ENCODE measurements at places on chromosomes 3 and 15.

DNA sequence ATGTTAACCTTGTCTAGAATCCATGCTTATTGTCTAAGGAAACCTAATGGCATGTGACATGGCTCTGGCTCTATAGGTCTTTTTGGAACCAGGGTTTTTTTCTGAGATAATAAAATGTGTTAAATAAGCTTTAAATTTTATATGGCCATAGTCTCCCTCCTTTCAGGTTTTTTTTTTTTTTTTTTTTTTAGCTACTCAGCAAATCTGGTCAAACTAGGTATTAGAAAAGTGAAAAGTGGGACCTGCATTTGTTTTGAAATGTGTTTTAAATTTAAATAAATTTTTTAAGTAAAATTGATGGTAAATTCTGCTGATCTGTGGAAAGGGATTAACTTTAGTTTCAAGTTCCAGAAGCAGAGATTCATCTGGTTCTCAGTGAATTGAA, 52.1 kb upstream of the NANOGP8 start:
- DNase-seq: no peak

DNA sequence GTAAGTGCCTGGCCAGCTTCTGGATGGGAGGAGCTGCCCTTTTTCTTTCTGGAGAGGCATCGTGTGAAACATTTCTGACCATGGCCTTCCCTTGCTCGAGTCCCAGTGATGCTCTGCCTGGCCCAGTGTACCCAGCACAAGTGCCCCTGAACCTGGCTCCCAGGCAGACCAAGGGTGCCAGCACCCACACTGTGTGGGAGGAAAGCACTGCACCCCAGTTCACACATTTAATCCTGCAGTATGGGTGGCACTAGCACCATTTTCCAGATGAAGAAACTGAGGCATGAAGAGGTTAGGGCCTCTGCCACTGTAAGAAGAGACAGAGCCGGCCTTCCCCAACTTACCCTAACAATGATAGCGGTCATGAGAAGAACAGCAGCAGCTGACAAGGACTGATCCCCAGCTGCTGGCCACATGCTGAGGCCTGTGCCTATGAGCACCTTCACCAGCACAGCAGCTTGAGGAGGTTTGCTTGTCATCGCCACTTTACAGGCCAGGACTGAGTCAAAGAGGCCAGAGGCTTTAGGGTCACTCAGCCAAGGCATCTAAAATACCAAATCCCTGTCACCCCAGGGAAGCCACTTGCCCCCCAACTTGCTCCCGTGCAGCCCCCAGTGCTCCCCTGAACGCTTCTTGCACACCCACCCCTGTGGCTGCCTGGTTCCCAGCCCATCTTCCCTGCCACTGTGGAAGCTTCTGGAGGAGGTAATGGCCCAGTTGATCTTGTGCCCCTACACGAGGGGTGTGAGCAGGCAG, 15.0 kb downstream of the PRR23E start:
- DNase-seq: no peak

DNA sequence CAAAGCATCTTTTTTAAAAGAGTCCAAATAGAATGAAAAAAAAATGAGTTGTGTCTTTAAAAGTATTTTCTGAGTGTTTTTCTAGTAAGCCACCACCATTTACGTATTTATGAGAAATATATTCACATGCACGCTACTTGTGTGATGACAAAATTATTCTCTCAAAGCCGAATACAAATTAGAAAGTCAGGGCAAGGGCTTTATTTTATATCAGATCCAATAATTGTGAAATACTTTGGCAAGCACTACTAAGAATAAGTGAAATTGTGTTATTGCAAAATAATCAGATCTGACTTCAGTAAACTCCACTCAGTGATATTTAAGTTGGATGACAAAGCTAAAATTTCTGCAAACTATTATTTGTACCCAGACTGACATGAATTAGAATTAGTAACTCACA, 589.3 kb upstream of the KCNMB2 start:
- no peak for DNase-seq

DNA sequence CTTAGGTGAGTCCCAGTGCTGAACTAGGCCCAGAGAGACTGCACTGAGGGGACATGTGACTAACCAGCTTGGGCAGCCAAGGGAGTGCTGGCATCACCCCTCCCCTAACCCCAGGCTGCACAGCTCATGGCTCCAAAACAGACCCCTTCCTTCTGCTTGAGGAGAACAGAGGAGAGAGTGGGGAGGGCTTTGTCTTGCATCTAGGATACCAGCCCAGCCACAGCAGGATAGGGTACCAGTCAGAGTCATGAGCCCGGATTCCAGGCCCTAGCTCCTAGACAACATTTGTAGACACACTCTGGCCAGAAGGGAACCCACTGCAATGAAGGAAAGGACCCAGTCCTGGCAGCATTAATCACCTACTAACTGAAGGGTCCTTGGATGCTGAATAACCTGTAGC, 49.9 kb upstream of the PLSCR4 start:
- no peak for DNase-seq

DNA sequence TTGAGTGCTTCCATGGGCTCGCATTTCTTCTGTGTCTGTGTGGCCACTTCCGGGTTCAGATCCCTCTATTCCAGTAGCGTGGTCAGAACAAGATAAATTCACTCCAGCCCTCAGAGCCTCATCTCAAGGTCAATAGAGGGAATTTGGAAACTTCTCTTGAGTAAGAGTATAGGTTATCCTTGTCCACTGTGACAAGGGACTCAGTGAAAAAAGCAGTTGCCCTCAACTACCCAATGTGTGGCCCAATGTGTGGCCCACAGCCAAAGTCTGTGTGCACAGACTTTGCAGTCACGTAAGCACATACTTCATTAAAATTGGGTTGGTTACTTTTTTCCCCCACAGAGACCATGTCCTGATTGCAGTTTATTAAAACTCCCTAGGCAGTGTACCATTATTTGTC, 305.6 kb upstream of the SEMA6D start:
- no peak for DNase-seq

DNA sequence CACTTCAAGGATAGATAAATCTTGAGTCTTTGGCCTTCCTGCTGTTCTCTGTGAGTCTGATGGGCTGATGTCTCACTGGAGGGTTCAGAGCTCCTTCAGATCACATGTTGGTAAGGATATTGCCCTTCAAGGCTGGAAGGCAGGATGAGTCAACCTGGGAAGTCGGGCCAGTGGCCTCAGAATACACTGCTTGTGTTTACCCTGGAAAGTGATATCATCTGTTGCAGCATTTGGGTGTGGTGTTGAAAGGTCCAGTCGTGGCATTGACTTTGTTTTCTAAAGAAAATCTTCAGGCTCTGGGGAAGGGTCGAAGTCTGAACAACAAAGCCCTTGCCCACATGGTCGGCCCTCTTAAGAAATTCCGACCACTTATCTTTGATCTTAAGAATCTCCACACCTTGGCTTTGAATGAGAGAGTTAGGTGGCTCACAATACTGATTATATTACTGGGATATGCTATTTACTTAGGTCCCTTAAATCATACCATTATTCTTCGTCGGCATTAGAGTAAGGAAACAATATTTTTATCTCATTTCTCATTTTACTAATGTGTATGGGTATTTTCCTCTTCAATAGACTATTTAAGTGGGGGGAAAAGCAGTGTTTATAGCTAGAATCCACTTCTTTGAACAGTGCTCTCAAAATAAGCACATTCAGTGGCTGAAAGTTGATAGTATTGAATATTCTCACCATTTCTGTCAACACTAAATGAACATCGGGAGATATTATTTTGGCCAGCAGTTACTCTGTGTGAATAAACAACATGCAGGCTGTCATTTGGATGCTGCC, 303.9 kb upstream of the RASGRP1 start:
- no peak for DNase-seq

GRCh38 chr15:57551715-57552677, 39.7 kb upstream of the MYZAP start:
- no peak for DNase-seq

- DNase-seq: no peak
Observed at GRCh38 chr3:148998715-148999423, 7.5 kb downstream of the GYG1 start.

- DNase-seq: no peak
Observed at GRCh38 chr3:57557085-57557537, 1.0 kb downstream of the PDE12 start.

DNA sequence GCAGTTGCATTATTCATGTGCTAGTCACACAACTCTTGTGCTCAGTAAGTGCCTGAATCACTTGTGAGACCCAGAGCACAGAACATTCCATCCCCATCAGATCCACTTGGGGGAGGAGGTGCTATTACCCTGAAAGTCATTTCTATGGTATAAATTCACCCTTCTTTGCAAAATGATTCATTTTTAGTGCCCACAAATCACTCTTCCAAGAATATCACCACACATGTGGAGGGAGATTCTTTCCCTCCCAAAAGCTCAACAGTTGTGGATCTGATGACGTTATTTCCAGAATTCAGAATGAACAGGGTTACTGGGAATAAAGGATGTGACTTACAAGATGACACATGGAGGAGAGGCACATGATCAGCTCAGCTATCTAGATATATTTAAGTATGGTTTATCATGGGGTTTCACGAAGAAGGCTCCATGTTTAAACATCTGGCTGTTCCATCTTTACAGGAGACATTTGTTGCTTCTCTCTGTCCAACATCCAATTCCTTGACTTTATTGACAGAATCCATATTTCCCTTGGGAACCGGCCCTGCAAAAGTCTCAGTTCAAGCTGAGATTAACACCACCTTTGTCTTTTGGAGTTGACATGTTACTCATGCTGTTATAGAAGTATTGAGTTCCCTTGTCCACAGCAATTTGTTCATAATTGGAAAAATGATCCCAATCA, 214.2 kb upstream of the PROK2 start:
- DNase-seq: no peak

DNA sequence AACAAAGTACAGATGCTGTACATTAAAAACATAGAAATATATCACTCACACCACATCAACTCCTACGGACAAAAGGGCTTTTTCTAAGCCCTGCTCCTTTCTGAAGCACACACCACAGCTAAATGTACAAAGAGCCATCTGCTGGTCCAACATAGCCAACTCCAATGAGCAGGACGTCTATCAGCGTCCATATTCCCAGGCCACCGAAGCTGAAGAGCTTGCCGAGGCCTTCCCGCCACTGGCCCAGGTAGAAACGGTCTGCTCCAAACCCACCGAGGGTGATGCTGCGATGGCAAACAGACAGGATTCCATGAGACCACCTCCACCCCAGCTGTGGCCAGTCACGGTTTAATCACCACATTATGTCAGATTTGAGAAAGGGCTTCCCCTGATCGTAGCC, 9.8 kb downstream of the TM2D3 start:
- no peak for DNase-seq

DNA sequence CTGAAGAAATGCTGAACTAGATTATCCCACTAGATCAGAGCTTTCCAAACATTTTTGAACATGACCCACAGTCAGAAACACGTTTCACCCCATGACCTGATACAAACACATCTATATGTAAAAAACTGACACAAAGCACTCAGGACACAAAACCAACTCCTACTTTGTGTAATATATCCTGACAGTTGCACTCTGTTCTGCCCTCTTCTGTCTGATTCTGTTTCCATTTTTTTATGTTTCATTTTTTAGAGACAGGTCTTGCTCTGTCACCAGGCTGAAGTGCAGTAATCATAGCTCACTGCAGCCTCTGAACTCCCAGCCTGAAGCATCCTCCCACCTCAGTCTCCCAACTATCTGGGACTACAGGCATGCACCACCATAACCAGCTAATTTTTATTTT, 15.8 kb upstream of the RFTN1 start:
- DNase-seq: no peak

- DNase-seq: no peak
Observed at GRCh38 chr3:100105501-100105900, 8.8 kb downstream of the FILIP1L start.

- peak; percentile 1 for DNase-seq
Observed at GRCh38 chr3:50192689-50193141, 1.3 kb downstream of the GNAT1 start.

GRCh38 chr3:155972885-155973584, 102.6 kb downstream of the GMPS start:
- no peak for DNase-seq

GRCh38 chr3:169091196-169091823, 572.2 kb downstream of the MECOM start:
- DNase-seq: no peak

DNA sequence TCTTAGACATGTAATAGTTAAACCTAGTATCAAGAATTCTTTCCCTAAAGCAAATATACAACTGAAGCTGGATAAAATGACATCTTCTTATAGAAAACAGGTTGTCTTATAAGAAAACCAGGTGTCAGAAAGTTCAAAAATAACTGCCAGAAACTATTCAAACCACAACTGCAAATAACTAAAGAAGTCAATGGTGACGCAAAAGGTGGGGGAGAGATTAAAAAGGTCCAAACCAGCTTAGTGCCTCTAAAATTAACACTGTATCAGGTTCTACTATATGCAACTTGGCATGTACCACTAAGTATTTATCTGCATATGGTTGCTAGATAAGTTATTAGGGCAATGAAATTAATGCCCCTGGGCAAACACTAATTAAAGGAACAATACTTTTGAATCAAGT, 136.8 kb downstream of the TBL1XR1 start:
- DNase-seq: no peak

- no peak for DNase-seq
Observed at GRCh38 chr3:46659285-46659684, 34.2 kb downstream of the ALS2CL start.

- no peak for DNase-seq
Observed at GRCh38 chr3:162721736-162722135, 1225.1 kb downstream of the OTOL1 start.

DNA sequence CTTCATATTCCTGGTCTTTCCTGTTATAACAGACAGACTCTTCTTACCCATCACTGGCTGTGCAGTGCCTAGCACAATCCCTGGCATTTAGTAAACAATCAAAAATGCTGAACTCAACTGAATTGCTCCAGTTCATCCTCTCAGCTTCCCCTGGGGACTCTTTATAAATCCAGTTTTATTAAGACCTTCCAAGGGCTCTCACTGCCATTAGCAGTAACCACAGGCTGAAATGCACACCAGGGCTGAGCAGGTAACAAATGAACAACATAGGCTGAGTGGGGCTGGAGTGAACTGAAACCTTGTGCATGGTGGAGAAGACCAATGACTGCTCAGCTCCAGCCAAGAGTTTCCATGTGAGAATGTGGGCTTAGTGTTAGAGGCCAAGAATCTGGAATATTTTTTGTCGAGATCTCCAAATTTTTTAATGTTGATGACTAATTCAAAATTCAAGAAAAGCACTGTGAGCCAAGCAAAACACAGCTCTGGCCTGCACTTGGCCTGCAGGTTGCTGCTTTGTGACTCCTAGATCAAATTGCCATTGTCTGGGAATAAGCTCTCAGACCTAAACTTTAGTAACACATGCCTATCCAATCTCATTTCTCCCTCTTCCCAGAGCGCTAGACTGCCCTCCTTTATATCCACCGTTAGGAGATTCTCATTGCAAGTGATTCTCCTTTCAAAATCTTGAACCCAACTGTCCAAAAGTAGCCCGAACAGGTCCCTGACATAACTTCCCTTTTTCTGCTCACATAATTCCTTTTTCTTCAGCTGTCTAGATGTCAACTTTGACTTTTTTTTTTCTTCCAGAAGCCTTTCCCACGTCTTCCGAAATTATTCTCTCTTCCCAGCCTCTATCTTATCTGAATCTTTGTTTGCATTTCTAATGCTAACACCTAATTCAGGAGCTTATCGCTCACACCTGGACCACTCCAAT, 7.4 kb downstream of the SQOR start:
- no peak for DNase-seq

GRCh38 chr3:60417576-60417975, 833.7 kb downstream of the FHIT start:
- no peak for DNase-seq

- DNase-seq: no peak
Observed at GRCh38 chr3:18765662-18766061, 340.5 kb upstream of the SATB1 start.
